ENCODE measurements at places on chromosomes 16 and 17.

DNA sequence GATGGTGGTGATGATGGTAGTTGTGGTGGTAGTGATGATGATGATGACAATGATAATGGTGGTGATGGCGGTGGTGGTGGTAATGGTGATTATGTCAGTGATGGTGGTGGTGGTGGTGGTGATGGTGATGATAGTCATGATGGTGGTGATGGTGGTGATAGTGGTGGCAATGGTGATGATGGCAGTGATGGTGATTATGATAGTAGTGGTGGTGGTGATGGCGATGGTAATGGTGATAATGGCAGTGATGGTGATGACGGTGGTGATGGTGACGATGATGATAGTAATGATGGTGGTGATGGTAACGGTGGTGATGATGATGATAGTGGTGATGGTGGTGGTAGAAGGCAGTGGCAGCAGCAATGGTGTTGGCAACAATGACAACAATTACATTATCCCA, 55.3 kb downstream of the RBFOX3 start:
- H3K4me3 ChIP-seq: no peak overlapping the region
- DNase-seq: no peak
- H3K36me3 ChIP-seq: no peaks in the 10 kb centered on the region

DNA sequence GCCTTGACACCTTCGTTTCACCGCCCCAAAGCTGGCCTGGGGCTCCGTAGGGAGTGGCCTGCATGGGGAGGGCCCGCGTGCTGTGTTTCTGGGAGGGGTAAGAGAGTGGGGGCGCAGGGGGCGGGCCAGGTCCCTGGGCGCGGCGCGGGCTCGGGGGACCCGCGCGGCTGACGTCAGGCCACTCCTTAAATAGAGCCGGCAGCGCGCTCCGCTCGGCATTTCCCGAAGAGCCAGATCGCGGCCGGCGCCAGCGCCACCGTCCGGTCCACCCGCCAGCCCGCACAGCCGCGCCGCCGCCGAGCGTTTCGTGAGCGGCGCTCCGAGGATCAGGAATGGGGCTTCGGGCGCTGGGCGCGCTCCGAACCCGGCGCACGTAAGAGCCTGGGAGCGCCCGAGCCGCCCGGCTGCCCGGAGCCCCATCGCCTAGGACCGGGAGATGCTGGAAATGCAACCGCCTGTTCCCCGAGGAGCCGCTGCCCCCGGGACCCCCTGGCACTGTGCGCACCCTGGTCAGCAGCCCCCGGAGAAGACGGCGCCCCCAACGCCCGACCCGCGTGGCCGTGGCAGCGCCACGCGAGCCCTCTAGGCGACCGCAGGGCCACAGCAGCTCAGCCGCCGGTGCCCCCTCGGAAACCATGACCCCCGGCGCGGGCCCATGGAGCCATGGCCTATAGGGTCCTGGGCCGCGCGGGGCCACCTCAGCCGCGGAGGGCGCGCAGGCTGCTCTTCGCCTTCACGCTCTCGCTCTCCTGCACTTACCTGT, at the start of gene HS3ST2:
HS3ST2 (plus strand) TSS at position 215 of the 763 bp plus-strand sequence; CDS start at position 664, 449 bp downstream.
- H3K4me1 ChIP-seq: peaks cover 14% of the 10 kb centered on the region
- H3K27me3 ChIP-seq: peaks cover 3% of the 10 kb centered on the region
- H3K4me3 ChIP-seq: no peak within 1 kb of the TSS
- no peaks in the 10 kb centered on the region for H3K36me3 ChIP-seq
- no peak within 1 kb of the TSS for H3K27ac ChIP-seq

DNA sequence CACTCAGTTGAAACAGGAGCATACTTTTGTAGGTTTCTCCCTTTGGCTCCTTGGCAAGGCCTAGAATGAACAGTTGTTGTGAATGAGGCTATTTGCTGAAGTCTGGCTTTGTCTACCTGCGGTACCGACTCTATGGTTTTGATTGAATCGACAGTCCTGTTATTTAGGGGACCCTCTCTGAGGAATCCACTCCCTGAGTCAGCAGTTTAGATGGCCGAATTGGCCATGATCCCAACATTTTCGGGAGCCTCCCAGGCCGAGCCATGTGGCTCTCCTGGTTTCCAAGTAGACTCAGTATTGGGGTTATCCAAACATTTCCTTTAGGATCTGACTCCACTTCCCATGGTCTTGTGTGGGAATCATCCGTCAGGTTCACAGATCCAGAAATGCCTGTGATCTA, 394.8 kb upstream of the MAF start:
- DNase-seq: no peak
- H3K4me3 ChIP-seq: no peak overlapping the region
- no peaks in the 10 kb centered on the region for H3K36me3 ChIP-seq
- no peaks in the 10 kb centered on the region for H3K27me3 ChIP-seq

DNA sequence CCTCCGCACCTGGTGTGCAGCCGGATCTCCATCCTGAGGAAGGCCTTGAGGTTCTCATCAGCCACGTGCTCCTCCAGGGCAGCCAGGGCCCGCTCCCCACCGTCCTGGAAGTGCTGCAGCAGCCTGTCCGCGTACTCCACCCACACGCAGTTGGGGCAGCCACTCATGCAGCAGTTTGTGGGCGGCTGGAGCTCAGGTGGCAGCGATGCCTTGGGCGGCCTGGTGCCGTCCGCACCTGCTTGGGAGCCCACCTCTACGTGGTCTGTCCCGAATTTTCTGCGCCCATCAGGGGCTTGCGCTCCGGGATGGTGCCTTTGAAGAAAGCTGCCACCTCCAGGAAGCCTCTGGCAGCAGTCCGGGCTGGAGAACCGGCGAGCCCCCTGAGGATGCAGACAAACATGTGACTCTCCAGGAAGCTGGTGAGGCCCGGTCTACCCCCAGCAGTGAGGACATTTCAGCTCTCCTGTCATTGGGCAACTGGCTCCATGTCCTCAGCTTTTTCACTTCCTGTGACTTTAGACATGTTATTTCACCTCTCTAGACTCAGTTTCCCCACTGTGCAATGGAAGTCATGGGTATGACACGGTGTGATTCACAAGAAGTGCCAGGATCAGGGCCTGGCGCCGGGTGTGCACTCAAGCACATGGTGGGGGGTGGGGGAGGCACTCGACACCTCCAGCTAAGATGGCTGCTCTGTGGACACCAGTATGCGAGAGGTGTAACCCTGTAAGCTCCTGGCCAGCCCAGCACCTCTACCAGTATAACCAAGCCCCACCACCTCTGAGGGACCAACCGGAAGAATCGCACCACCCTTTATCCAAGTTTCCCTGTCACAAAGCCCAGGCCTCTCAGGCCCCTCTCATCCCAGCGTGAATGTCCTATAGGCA, 957 bp downstream of the OXLD1 start:
- H3K4me3 ChIP-seq: peak overlapping the region; percentile 99
- H3K27me3 ChIP-seq: no peaks in the 10 kb centered on the region
- H3K27ac ChIP-seq: no peak overlapping the region

GRCh38 chr16:50535506-50536257, 12.5 kb upstream of the NKD1 start:
- no peak for DNase-seq
- no peaks in the 10 kb centered on the region for H3K36me3 ChIP-seq
- H3K27me3 ChIP-seq: no peaks in the 10 kb centered on the region
- no peak overlapping the region for H3K4me3 ChIP-seq
- no peaks in the 10 kb centered on the region for H3K4me1 ChIP-seq
- no peak overlapping the region for H3K27ac ChIP-seq

DNA sequence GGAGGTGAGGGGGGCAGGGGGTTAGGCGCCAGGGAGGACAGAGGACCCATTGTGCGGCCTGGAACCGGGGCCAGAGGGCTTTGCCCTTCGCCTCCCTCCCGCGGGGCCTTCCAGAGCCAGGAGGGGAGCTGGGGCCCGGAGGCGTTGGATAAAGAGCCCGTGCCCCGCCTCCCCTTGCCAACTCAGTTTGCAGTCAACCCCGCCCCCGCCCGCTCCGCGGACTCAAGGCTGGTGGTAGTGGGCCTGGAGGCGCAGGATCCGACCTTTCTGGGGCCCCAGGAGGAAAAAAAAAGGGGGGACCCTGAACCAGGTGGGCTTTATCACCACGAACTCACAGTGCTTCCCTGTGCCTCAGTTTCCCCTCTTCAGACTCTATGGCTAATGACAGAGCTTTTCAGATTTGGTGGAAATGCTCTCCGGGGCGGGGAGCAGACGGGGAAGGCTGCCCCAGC, 2.0 kb upstream of the SPHK1 start:
- H3K27me3 ChIP-seq: no peaks in the 10 kb centered on the region
- no peak for DNase-seq
- no peaks in the 10 kb centered on the region for H3K36me3 ChIP-seq
- H3K4me1 ChIP-seq: peaks cover 18% of the 10 kb centered on the region
- H3K4me3 ChIP-seq: peak overlapping the region; percentile 50

- no peaks in the 10 kb centered on the region for H3K27me3 ChIP-seq
- no peaks in the 10 kb centered on the region for H3K4me1 ChIP-seq
- H3K27ac ChIP-seq: no peak overlapping the region
- H3K36me3 ChIP-seq: no peaks in the 10 kb centered on the region
- H3K4me3 ChIP-seq: no peak overlapping the region
Measured at GRCh38 chr17:49955157-49955556, 13.8 kb upstream of the DLX4 start.

DNA sequence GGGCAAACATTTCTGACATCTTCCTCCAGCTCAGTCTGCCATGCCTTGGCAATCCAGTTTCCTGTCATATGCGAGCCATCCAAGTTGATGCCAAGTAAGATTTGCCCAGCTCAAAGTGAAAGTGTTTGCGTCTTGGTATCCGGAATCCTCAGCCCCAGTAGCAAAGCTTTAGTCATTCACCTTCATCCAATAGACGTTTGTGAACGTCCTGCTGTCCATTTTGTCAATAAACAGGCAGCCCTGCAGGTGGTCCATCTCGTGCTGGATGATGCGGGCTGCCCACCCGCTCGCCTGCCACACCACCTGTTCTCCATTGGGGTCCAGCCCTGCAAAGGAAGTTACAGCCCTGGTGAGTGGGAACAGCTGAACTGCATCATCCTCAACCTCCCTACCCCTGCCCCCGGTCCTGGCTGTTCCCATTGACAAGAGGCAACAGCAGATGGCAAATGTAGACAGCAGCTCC, 1.5 kb downstream of the PDF start:
- peaks cover 65% of the 10 kb centered on the region for H3K4me1 ChIP-seq
- peaks cover 33% of the 10 kb centered on the region for H3K36me3 ChIP-seq
- no peak overlapping the region for H3K27ac ChIP-seq
- DNase-seq: no peak
- H3K27me3 ChIP-seq: no peaks in the 10 kb centered on the region

GRCh38 chr17:31400481-31400950, 9.0 kb downstream of the RAB11FIP4 start:
- no peak overlapping the region for H3K27ac ChIP-seq
- H3K27me3 ChIP-seq: no peaks in the 10 kb centered on the region
- no peaks in the 10 kb centered on the region for H3K36me3 ChIP-seq
- DNase-seq: no peak
- no peak overlapping the region for H3K4me3 ChIP-seq

DNA sequence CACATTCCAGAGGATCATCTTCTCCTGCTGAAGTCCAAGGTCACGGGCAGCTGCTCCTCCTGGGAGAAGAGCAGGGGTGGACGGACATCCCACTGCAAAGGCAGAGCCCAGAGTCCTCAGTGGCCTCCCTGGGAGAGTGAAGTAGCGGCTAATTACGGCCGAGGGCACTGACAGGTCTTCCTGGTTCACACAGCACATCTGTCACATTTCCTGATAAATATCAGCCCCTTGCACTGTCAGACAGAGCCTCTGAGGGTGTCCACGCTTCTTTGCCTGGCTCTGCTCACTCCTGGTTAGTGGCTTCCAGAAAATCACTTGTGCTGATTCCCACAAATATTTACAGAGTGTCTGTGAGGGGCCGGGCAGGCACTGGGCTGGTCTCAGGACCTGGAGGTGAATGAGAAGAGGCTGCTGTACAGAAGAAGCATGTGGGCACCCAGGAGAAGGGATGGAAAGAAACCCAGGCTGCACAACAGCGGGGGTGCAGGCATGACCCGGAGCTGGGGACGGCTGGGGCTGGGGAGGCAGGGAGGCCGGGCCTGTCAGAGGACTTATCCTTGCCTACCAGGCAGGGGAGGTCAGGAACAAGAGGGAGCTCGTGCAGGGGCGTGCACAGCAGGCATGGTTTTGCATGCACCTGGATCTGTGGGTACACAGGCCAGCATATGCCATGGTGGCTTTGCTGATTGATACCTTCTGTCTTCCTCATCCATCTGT, 258.2 kb upstream of the TNRC6C start:
- H3K27me3 ChIP-seq: no peaks in the 10 kb centered on the region
- H3K4me1 ChIP-seq: no peaks in the 10 kb centered on the region
- no peaks in the 10 kb centered on the region for H3K36me3 ChIP-seq
- no peak for DNase-seq
- no peak overlapping the region for H3K4me3 ChIP-seq

DNA sequence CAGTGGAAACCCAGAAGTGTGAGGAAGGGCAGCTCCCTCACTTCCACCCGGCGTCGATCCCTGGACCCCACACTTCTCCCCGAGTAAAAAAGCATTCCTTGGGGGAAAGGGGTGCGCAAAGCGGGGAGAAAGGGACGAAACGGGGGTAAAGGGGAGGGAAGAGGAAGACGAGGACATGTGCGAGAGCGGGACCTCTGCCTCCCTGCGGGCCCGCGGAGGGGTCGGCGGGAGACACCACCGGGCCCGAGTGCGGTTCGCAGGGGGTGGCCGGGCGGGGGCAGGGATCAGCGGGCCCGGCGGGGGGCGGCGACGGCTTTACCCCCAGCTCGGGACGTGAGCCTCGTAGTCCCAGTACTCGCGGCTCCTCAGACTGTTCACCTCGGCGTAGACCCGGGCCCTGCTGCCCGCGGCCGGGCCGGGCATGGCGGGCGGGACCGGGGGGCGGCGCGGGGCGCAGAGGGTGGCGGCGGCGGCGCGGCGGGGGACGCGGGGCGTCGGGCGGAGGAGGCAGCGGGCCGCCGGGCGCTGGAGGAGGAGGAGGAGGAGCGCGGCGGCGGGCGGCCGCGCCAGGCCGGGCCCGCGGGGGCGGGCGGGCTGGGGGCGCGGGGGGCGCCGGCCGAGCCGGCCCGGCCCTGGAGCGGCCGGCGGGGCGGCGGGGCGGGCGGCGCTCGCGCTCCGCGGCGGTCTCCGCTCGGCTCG, 443 bp downstream of the CSNK2A2 start:
- peaks cover 14% of the 10 kb centered on the region for H3K4me1 ChIP-seq
- H3K36me3 ChIP-seq: peaks cover 6% of the 10 kb centered on the region
- peak overlapping the region; percentile 58 for H3K27ac ChIP-seq
- no peaks in the 10 kb centered on the region for H3K27me3 ChIP-seq
- H3K4me3 ChIP-seq: peak overlapping the region; percentile 71

DNA sequence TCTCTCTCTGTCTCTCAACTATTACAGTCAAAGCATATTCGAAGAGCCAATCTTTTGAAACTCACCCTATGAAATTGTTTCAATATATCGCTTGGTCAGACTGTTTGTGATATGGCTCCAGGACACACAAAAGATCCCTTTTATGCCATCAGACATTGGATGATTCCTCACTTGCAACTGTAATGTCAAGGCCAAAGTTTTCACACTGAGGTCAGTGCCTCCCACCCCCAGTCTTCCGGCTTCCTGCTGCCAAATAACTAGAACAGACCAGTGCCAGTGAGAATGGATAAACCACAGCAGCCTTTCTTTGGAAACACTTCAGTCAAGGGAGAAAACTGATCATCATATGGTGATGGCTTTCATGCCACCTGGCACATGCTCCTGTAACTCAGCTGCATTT, 321.9 kb upstream of the ZFHX3 start:
- no peak for DNase-seq
- H3K4me3 ChIP-seq: no peak overlapping the region
- no peaks in the 10 kb centered on the region for H3K27me3 ChIP-seq
- no peak overlapping the region for H3K27ac ChIP-seq
- H3K4me1 ChIP-seq: no peaks in the 10 kb centered on the region

GRCh38 chr16:80619824-80620223, 79.0 kb downstream of the DYNLRB2 start:
- no peaks in the 10 kb centered on the region for H3K4me1 ChIP-seq
- DNase-seq: no peak
- no peaks in the 10 kb centered on the region for H3K36me3 ChIP-seq
- no peak overlapping the region for H3K27ac ChIP-seq
